Thyroid gland (tissue), 4 donors: ENCODE measurements at places on chromosomes 4 and X.
A peak's percentile ranks its signal among the peaks of the same experiment; 100 is the strongest.

DNA sequence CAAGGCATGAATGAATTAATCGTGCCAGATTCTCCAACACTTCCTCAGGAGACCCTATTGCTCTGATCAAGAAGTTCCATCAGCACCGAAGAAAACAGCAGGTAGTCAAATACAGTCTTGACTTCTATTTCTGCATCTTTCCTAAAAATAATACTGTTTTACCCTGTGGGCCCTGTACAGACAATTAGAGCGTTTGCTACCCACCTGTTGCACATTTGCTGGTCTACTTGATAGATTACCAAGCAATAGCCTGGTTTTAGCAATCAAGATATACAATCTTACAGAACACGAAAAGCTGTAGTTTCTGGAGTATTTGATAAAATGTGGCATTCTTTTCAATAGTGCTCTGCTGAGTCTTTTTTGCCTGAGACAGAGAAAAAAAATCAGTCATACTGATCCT is 12.3 kb downstream of the GPR174 start:
- no peaks in the 10 kb centered on the region for H3K27me3 ChIP-seq
- no peak overlapping the region for H3K4me3 ChIP-seq

GRCh38 chr4:117965622-117966021 is 68.7 kb upstream of the NDST3 start:
- no peak overlapping the region for H3K27ac ChIP-seq
- no peaks in the 10 kb centered on the region for H3K36me3 ChIP-seq
- DNase-seq = no peak
- H3K4me1 ChIP-seq = no peaks in the 10 kb centered on the region
- no peak overlapping the region for H3K4me3 ChIP-seq

DNA sequence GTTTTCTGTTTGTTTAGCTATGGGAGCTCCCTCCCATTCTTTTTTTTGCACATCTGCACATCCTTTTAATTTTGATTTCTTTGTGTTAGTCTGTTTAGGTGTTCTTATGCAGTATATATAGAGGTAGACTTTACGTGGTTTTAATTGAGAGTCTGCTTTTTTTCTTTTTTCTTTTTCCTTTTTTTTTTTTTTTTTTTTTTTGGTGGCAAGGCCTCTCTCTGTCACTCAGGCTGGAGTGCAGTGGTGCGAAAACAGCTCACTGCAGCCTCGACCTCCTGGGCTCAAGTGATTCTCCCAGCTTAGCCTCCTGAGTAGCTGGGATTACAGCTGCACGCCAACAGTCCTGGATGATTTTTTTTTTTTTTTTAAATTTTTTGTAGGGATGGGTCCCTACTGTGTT is 68.2 kb downstream of the FAM193A start:
- H3K27me3 ChIP-seq = no peaks in the 10 kb centered on the region
- H3K4me1 ChIP-seq = peaks cover 8% of the 10 kb centered on the region
- H3K27ac ChIP-seq = no peak overlapping the region
- no peak overlapping the region for H3K4me3 ChIP-seq
- no peaks in the 10 kb centered on the region for H3K36me3 ChIP-seq

DNA sequence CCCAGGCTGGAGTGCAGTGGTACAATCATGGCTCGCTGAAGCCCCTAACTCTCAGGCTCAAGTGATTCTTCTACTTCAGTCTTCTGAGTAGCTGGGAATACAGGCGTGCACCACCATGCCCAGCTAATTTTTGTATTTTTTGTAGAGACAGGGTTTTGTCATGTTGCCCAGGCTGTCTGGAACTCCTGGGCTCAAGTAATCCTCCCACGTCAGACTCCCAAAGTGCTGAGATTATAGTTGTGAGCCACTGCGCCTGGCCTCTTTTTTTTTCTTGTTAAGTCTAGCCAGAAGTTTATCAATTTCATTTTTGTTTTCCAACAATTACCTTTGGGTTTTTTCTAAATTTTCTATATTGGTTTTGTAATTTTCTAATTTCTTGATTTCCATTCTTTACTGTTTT is 100.6 kb downstream of the GC start:
- no peak overlapping the region for H3K4me3 ChIP-seq
- H3K27me3 ChIP-seq = no peaks in the 10 kb centered on the region
- H3K36me3 ChIP-seq = no peaks in the 10 kb centered on the region
- H3K4me1 ChIP-seq = peaks cover 6% of the 10 kb centered on the region
- H3K27ac ChIP-seq = no peak overlapping the region
- no peak for DNase-seq

DNA sequence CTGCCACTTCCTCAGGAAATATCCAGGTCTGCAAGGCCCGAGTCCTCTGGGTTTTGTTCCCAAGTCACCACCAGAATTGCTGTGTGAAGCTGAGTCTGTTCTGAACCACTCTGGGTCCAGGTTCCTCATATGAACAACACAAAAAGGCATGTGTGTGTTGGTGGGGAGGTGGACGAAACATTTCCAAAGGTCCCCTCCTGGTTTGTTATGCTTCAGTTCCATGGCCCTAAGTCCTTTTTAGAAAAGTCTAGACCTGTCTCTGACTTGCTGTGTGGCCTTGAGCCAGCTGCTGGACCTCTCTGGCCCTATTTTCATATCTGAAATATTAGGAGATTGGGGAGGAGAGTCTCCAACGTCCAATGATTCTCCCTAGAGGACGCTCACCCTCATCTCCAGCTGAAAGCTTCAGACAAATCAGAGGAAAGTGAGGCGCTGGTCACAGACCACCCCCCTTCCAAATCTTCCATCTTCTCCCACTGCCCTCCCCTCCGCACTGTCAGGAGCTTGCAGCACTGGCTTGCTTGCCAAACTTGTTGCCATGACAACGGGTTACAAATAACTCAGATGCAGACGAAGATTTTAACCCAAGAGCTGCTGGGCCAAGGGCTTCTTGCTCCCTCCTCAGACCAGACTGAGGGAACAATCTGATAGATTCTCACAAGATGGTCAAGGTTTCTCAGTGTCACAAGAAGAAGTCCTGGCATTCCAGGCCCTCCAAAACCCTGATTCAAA is 64.5 kb downstream of the SMC1A start:
- H3K27me3 ChIP-seq = no peaks in the 10 kb centered on the region
- H3K4me3 ChIP-seq = no peak overlapping the region
- no peaks in the 10 kb centered on the region for H3K36me3 ChIP-seq
- no peak overlapping the region for H3K27ac ChIP-seq
- DNase-seq = peak; percentile 1
- no peaks in the 10 kb centered on the region for H3K4me1 ChIP-seq

GRCh38 chr4:79561751-79562150 is 153.7 kb upstream of the GK2 start:
- no peaks in the 10 kb centered on the region for H3K4me1 ChIP-seq
- DNase-seq = no peak
- H3K4me3 ChIP-seq = no peak overlapping the region
- no peak overlapping the region for H3K27ac ChIP-seq
